Left renal cortex interstitium (tissue), 4 donors: ENCODE measurements at places on chromosomes 5 and 9.

DNA sequence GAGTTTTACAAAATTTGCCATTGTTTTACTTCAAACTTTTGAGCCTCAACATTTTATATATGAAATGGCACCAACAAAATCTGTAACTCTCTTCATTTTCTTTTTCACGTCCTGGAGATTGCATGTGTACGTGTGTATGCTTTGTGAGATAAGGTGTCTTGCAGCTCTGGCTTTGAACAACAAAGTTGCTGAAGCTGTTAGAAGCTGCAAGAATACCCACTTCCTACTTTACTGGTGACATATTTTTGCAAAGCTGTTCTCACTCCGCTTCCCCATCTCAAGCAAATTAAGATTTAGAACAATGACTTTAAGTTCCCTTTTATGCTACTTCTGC is 41.8 kb downstream of the FYB1 start:
- no peak for DNase-seq

- no peak for DNase-seq
Measured at GRCh38 chr5:33612386-33612785, 171.6 kb downstream of the TARS1 start.

DNA sequence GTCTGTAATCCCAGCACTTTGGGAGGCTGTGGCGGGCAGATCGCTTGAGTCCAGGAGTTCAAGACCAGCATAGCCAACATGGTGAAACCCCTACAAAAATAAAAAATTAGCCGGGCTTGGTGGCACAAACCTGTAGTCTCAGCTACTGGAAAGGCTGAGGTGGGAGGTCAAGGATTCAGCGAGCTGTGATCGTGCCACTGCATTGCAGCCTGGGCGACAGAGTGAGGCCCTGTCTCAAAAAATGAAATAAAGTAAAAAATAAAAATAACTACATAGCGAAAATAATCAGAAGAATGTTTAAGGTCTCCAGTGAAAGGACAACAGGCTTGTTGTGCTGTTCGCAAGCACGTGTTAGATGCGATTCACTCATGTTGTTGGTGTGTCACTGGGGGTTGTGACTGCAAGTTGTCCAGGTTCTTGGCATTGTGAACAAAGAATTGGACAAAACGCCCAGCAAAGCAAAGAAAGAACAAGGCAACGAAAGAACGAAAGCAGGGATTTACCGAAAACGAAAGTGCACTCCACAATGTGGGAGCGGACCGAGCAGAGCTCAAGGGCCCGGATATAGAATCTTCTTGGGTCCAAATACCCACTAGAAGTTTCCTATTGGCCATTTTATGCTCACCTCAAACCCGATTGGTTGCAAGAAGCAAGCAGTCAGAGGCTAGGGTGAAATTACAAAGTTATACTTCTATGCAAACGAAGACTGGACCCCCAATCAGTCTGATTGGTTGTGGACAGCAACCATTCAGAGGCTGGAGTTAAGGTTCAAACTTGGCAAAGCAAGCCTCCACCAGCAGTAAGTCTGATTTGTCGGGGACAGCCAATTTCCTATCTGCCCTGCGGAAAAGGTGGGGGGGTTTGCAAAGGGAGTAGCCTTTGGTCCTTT is 844 bp upstream of the MCCC2 start:
- no peak for DNase-seq

GRCh38 chr5:34789021-34789531 is 49.9 kb upstream of the TTC23L start:
- DNase-seq, result no peak

GRCh38 chr9:89841456-89841855 is 236.6 kb downstream of the GADD45G start:
- no peak for DNase-seq

- no peak for DNase-seq
Measured at GRCh38 chr5:148924817-148925216, 98.4 kb downstream of the ADRB2 start.

DNA sequence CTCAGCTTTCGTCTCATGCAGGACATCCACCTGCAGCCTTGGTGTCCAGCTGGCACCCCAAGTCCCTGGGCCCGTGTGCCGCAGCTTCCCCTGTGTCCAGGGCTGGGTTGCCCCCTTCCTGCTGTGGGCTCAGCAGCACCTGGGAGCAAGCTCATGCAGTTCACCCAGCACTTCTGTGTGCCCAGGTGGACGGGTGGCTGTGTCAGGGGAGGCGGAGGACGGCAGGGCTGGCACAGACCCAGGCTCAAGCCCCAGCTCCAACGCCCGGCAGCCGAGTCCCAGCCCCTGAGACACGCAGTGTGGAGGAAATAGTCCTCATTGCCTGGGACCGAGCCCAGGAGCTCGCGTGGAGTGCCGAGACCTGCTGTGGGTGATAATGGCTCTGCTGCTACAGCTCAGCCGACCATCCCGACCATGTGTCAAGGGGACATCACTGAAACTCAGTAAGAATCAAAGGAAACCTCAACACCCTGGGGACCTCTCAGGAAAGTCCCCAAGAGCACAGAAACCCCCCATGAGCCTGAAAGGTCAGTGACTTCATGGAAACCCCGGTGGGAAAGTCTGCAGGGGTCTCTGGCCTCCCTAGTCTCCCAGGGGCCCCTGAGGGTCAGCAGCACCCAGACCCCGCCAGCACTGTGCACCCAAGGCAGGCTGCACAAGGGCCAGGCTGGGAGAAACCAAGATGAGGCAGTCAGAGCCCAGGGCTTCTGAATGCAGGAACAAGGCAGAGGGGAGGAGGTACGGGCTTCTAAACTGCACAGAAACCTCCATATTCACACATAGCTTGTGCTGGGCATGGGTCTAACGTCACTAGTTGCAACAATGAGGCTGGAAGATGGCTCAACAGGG is 38.8 kb downstream of the LPCAT1 start:
- DNase-seq, result no peak

GRCh38 chr9:121281614-121282276 is 13.8 kb downstream of the GSN start:
- DNase-seq, result no peak

GRCh38 chr9:136668983-136669790 is 6.5 kb downstream of the EGFL7 start:
- no peak for DNase-seq

DNA sequence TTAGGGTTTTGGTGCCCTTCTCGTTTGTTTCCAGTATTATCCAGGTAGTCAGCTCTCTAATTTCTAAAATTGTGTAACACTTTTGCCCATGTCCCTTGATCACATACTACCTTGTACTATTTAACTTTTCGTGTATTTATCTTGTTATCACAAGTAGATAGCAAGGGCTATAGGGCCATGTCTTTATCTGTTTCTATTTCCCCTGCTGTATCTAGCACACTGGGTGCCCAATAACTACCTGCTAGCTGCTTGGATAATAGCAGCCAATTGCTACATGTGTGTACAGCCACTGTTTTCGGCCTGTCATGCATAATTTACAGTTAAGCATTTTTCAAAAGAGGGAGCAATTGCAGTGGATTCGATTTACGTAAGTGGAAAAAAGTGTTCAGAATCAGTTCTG is 64.8 kb upstream of the TNFAIP8 start:
- no peak for DNase-seq

- DNase-seq, result no peak
Measured at GRCh38 chr9:33446240-33446945, 1.0 kb downstream of the AQP3 start.

GRCh38 chr5:75678155-75678554 is 39.1 kb downstream of the POC5 start:
- DNase-seq, result no peak

GRCh38 chr9:81490605-81491331 is 198.6 kb downstream of the TLE1 start:
- DNase-seq, result no peak

DNA sequence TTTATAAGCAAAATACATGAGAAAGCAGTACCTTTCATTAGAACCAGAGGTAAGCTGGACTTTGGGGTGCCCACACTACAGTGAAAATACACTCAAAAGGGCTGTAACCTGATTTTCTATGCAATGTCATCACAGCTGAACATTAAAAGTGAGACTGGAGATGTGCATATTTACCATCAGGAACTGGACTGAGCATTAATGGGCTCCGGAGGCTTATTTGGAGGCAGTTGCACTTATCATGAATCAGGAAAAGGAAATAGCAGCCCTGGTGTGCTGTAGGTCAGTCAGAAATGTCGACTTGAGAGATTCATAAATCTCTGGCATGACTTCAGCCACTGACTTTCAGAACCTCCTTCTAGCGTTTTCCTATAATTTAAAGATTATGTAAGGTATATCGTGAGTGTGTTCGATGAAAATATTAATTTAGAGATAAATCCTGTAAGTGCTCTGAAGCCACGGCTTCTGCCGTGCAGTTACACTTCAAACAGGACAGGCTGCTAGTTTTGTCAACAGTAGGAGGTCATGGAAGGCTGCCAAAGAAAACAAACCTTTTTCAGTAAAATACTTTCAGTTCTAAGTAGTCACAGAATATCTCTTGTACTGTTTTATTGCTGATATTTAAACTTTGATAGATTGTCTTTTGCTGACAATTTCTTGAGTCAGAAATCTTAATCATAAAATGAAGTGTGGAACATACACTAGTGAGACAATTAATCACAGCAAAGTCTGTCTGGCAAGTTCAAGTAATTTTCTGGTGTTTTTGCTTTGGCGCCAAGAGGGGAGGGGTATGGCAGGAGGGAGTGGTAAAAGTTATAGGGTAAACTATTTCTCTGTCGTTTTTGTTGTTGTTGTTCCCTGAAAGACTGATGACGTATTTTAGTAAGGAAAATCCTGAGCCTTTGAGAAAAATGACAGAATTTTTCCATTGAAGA is 939.7 kb downstream of the NR2F1-AS1 start:
- DNase-seq, result peak; percentile 92

- DNase-seq, result no peak
Measured at GRCh38 chr5:149297340-149298025, 25.8 kb downstream of the AFAP1L1 start.

DNA sequence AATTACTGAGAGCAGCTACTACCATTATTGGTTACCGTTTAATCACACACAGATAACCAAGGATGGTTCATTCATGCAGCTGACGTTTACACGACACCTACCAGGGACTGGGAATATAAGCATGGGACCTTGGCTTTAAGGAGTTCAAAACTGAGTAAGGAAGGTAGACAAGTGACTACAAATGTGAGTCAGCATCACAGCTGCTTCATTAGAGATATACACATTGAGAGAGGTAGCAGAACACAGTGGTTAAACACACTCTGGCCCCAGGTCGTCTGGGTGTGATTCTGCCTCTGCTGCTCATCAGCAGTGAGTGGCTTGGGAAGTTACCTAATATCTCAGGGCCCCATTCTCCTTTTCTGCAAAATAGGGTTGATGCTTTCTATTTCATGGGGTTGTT is 268.6 kb downstream of the NR3C1 start:
- DNase-seq, result no peak

DNA sequence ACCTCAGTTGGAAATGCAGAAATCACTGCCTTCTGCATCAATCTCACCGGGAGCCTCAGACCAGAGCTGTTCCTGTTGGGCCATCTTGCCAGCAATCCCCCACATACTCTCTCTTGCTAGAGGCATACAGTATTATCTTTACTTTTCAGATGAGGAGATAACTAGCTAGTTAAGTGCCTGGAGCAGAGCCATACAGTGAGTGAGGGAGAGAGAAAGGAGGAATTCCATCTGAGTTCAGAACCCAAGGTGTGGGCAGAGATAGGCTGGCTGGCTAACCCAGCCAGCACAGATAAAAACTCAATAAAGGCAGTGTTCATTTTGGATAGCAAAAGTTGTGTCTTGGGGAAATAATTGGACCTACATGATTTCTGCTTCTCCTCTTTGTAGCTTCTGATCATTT is 268.0 kb upstream of the KIF2A start:
- no peak for DNase-seq

DNA sequence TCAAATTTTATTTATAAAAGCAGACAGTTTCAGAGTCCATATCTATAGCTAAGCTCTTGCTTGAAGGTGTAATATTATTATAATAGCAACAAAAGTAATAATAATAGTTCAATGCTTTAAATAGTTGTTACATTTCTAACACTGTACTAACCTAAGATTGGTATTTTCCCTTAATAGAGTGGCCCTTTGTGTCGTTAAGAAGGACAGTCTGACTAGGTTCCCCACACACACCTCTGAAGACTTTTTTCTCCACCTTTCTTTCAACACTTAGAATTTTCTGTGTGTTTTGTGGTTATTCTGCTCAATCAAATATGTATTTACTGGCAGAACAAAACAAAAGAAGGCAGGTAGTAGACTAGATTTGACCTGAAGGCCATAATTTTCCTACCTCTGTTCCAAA is 223.2 kb upstream of the ACO1 start:
- DNase-seq, result no peak

DNA sequence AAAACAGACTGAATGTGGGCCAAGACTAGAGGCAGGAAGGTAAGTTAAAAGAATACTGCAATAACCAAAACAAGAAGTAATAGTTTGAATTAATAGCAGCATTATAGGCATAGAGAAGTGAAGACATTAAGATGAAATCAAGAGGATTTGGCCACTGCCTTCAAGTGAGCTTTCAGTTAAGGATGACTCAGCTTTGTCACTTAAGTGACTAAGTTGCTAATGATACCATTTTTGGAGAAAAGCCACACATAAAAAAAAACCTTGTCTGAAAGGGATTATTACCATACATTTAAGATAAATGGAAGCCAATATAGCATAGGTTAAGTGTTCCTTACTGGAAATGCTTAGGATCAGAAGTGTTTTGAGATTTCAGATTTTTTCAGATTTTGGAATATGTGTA is 57.0 kb downstream of the ECPAS start:
- no peak for DNase-seq

GRCh38 chr5:176365351-176366231 is at the start of gene ARL10:
Gene ARL10 (plus strand): TSS chr5:176365487. CDS start chr5:176365564, 77 bp downstream.
- DNase-seq, result no peak
